ENCODE measurements at places on chromosomes 3 and 15. TPM values are rescaled to one million over a fixed set of nuclear protein-coding genes. Genes with fewer than 3 reads are reported as not detected.

GRCh38 chr3:10383850-10384248 is 62.9 kb upstream of the SEC13 start:
- no peak overlapping the region for H3K27ac ChIP-seq
- H3K4me3 ChIP-seq, result no peak overlapping the region
- no peak for DNase-seq

GRCh38 chr15:44883199-44883877 is 73.1 kb upstream of the TERB2 start:
- DNase-seq, result no peak
- no peak overlapping the region for H3K4me3 ChIP-seq
- H3K27me3 ChIP-seq, result no peaks in the 10 kb centered on the region
- no peaks in the 10 kb centered on the region for H3K4me1 ChIP-seq
- H3K27ac ChIP-seq, result no peak overlapping the region

DNA sequence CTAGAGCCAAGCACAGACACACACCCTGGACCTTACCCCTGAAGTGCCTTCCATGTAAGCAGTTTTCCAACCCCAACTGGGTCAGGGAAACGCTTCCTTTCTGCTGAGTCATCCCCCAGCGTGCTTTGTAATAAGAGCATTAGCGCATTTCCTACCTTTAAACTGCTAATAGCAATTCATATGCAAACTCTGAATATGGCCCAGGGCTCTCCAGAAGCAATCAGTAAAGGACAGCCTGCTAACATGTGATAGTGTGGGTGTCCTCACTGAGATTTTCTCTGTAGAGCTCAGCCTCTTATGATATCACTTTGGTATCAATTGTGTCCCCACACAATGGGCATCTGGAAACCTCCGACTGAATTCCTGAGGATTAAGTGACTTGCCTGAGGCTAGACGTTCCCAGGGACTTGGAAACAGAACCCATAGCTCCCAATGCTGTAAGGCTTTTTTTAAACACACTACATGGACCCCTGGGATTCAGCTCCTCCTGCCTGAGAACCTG is 5.6 kb downstream of the GABRB3 start:
- no peak overlapping the region for H3K27ac ChIP-seq
- no peaks in the 10 kb centered on the region for H3K36me3 ChIP-seq
- no peaks in the 10 kb centered on the region for H3K4me1 ChIP-seq
- peaks cover 7% of the 10 kb centered on the region for H3K27me3 ChIP-seq

DNA sequence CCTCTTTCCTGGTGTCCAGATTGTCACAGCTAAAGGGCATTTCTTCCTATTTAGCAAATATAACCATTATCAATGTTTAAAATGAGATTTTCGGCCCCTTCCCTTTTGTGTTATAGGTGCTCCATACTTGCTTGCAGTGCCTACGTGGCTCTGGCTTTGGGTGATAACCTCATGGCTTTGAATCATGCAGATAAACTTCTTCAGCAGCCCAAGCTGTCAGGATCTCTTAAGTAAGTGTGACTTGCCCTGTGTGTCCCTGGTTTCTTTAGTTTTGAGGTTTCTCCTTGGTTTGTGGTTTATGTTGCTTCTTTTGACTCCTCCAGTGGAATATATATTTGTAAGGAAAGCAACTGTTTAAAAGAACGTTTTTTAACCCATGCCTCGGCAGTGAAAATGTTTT is 58.5 kb upstream of the TRIM71 start:
- H3K4me1 ChIP-seq, result no peaks in the 10 kb centered on the region
- H3K27me3 ChIP-seq, result no peaks in the 10 kb centered on the region
- H3K36me3 ChIP-seq, result peaks cover 24% of the 10 kb centered on the region
- H3K27ac ChIP-seq, result no peak overlapping the region
- no peak for DNase-seq
- H3K4me3 ChIP-seq, result no peak overlapping the region

DNA sequence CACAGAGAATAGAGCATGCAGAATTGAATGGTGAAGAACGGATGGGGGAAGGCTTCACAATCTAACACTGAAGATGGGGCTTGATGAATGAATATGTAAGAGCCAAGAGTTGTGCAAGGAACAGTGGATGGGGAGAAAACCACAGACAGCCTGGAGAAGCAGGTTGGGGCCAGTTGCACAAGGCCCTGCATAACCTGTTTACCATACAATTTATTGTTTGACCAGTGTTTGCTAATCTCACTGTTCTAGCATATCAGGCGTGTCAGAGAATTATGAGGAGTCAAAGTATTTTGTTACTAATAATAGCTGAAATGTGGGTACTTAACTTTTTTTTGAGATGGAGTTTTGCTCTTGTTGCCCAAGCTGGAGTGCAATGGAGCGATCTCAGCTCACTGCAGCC is 36.4 kb downstream of the LINS1 start:
- H3K27ac ChIP-seq, result no peak overlapping the region
- H3K36me3 ChIP-seq, result no peaks in the 10 kb centered on the region
- no peaks in the 10 kb centered on the region for H3K4me1 ChIP-seq

GRCh38 chr15:36815786-36816185 is 236.4 kb downstream of the CDIN1 start:
- no peak overlapping the region for H3K4me3 ChIP-seq
- no peaks in the 10 kb centered on the region for H3K27me3 ChIP-seq
- no peak overlapping the region for H3K27ac ChIP-seq
- no peak for DNase-seq
- H3K36me3 ChIP-seq, result no peaks in the 10 kb centered on the region
- no peaks in the 10 kb centered on the region for H3K4me1 ChIP-seq

PATL2 gene
- total RNA-seq, result 60.5 TPM
